ENCODE measurements at places on chromosomes 3 and 15.
A peak's percentile ranks its signal among the peaks of the same experiment; 100 is the strongest.

DNA sequence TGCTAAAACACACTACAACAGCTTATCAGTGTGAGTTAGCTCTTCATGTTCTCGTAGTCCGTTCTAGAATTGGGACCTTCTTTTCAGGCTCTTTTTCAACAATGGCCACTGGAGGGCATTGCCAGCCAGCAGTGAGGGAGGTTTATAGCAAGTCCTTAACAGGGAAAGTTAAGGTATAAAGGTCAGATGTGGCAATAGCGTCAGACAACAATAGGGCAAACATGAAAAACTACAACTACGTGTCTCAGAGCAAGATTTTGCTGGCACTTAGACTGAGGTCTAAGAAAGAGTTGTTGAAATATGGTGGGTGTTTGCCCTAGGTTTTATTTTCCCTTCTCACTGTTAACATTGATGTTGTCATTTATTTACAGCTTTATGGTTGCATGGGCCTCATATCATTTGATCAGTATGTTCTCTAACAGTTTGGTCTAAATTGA lies 161.4 kb downstream of the GMNC start:
- H3K4me3 ChIP-seq = no peak overlapping the region
- H3K36me3 ChIP-seq = no peaks in the 10 kb centered on the region
- no peak overlapping the region for H3K27ac ChIP-seq
- DNase-seq = no peak
- no peaks in the 10 kb centered on the region for H3K4me1 ChIP-seq
- peaks cover 56% of the 10 kb centered on the region for H3K27me3 ChIP-seq

- no peak overlapping the region for H3K4me3 ChIP-seq
- H3K4me1 ChIP-seq = no peaks in the 10 kb centered on the region
- H3K27ac ChIP-seq = no peak overlapping the region
- DNase-seq = no peak
These were observed 338.8 kb downstream of the RBMS3 start for GRCh38 chr3:29619676-29620075.

- no peaks in the 10 kb centered on the region for H3K36me3 ChIP-seq
- DNase-seq = no peak
- H3K4me1 ChIP-seq = peaks cover 13% of the 10 kb centered on the region
- H3K4me3 ChIP-seq = no peak within 1 kb of the TSS
- no peaks in the 10 kb centered on the region for H3K27me3 ChIP-seq
- peak within 1 kb of the TSS; percentile 38 for H3K27ac ChIP-seq
These were observed at the start of gene LIPH for GRCh38 chr3:185552358-185552877. LIPH (minus strand) TSS chr3:185552588; CDS start chr3:185552471, 117 bp downstream.

DNA sequence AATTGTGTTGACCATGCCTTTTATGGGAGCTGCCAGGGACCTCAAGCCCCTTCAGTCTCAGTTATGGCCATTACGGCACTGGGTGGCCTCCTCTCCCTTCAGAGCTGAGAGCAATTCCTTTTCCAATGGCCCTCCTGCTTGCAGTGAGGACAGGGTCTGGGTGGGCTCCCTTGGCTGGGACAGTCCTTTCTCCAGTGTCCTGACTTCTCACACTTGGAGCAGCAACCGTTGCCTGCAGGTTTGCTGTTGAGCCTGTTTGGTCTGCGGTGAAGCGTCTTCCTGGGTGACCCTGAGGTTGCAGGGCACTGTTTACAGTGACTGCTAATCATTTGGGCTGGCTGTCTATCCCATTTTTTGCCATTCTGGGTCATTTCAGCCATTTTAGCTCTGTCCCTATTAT lies 3.5 kb upstream of the CCDC80 start:
- H3K27ac ChIP-seq = no peak overlapping the region
- H3K4me1 ChIP-seq = peaks cover 27% of the 10 kb centered on the region
- no peak overlapping the region for H3K4me3 ChIP-seq
- H3K27me3 ChIP-seq = peaks cover 11% of the 10 kb centered on the region

DNA sequence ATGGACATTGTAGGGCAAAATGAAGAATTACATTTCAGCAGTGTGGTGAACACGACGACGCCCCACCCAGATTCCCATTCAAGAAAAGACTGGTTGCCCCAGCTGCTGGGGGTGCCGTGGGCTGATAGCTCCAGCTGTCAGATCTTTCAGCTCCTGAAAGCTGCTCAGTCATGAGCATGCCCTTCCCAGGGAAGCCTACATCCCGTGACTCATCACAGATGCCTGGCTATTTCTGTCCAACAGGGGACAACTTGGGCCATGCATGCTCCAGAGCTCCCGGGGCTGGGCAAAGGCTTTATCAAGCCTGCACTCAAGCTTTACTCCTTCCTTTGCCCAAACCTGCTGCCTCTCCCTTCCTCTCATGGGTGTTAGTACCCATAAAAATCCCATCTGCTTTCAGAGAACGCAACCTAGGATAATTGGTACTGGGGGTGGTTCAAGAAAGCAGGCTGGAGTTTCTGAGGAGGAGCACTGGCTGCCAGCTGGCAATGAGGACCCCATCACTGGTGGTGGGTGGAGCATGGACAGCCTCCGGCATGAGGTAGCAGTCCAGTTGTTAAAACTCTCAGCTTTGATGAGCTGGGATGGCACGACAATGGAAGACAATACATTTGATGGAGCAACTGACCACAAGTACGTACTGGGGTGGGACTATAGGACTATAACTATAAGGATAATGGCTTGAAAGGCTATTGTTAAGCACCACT lies 16.4 kb upstream of the ST8SIA2 start:
- no peaks in the 10 kb centered on the region for H3K36me3 ChIP-seq
- peaks cover 31% of the 10 kb centered on the region for H3K27me3 ChIP-seq
- no peak for DNase-seq
- H3K4me3 ChIP-seq = no peak overlapping the region
- no peaks in the 10 kb centered on the region for H3K4me1 ChIP-seq

GRCh38 chr3:17798000-17798399 lies 55.6 kb upstream of the TBC1D5 start:
- no peak for DNase-seq
- H3K4me1 ChIP-seq = no peaks in the 10 kb centered on the region
- H3K27ac ChIP-seq = no peak overlapping the region
- no peaks in the 10 kb centered on the region for H3K36me3 ChIP-seq
- H3K4me3 ChIP-seq = no peak overlapping the region
- peaks cover 4% of the 10 kb centered on the region for H3K27me3 ChIP-seq

GRCh38 chr15:60518511-60518910 lies 39.6 kb upstream of the ICE2 start:
- H3K4me3 ChIP-seq = no peak overlapping the region
- DNase-seq = no peak
- peaks cover 52% of the 10 kb centered on the region for H3K4me1 ChIP-seq
- H3K27ac ChIP-seq = peak overlapping the region; percentile 79

DNA sequence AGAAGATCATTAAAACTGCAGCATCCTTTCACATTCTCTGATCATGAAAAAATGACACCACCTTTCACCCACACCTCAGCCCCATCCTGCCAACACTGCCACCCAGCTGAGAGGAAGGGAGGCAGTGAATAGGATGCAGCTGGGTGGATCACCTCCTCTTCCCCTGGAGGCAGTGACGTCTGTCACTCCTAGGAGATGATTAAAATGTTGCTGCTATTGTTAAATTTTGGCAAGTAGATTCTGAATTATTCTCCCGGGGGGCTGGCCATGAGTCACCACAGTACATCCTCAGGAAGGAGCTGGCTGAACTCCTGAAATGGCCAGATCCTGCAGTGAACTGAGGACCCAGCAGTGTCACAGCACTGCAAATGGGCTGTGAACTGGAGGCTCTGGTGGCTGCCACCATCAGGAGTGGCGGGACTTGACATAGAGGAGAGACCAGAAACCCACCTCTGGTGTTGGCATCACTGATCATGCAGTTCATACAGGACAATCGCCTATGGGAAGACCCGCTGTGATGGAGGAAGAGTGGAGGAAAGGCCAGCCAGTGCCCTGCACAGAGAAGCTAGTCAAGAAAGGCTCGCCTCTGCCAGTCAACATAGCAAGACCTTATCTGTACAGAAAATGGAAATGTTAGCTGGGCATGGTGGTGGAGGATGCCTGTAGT lies 199.1 kb downstream of the FAM43A start:
- H3K4me1 ChIP-seq = peaks cover 4% of the 10 kb centered on the region
- H3K27me3 ChIP-seq = peaks cover 28% of the 10 kb centered on the region
- no peaks in the 10 kb centered on the region for H3K36me3 ChIP-seq
- no peak for DNase-seq

DNA sequence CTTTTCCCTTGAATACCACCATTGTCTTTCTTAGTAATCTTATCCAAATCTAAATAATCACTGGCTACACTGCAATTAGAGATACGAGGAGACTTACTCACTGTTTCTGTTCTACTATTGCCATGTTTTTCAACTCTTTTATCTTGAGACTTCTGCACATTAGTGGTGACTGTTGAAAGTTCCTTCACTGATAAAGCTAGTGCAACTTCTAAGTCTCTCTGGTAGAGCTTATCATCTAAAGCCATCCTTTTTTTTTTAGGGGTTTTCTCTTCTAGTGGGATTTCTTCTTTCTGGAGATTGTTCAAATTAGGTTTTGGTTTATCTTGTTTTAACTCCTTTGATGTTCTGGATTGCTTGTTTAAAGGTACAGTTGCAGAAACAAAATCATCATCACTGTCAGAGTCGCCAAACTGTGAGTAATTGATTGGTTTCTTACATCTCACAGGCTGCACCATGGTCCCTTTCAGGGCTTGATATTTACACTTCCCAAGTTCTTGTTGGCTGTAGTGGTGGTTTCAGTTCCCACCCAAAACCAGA lies 37.7 kb downstream of the NCK1 start:
- peak overlapping the region; percentile 73 for H3K27ac ChIP-seq
- H3K4me3 ChIP-seq = no peak overlapping the region
- H3K4me1 ChIP-seq = peaks cover 66% of the 10 kb centered on the region
- DNase-seq = no peak
- H3K27me3 ChIP-seq = no peaks in the 10 kb centered on the region

- no peaks in the 10 kb centered on the region for H3K36me3 ChIP-seq
- H3K27me3 ChIP-seq = peaks cover 34% of the 10 kb centered on the region
- no peak overlapping the region for H3K4me3 ChIP-seq
- no peak for DNase-seq
These were observed 278.3 kb downstream of the FGF12 start for GRCh38 chr3:192449036-192449435.

GRCh38 chr3:160676547-160677303 lies at the start of gene ARL14:
ARL14 (plus strand) TSS chr3:160677160; CDS start chr3:160677347, 187 bp downstream.
- H3K27me3 ChIP-seq = peaks cover 8% of the 10 kb centered on the region
- no peak for DNase-seq
- H3K27ac ChIP-seq = no peak within 1 kb of the TSS
- H3K36me3 ChIP-seq = no peaks in the 10 kb centered on the region
- H3K4me1 ChIP-seq = peaks cover 3% of the 10 kb centered on the region

GRCh38 chr15:74295800-74296199 lies 59.7 kb downstream of the CCDC33 start:
- no peak for DNase-seq
- no peak overlapping the region for H3K27ac ChIP-seq
- H3K4me1 ChIP-seq = peaks cover 12% of the 10 kb centered on the region
- peaks cover 38% of the 10 kb centered on the region for H3K27me3 ChIP-seq
- H3K36me3 ChIP-seq = no peaks in the 10 kb centered on the region

DNA sequence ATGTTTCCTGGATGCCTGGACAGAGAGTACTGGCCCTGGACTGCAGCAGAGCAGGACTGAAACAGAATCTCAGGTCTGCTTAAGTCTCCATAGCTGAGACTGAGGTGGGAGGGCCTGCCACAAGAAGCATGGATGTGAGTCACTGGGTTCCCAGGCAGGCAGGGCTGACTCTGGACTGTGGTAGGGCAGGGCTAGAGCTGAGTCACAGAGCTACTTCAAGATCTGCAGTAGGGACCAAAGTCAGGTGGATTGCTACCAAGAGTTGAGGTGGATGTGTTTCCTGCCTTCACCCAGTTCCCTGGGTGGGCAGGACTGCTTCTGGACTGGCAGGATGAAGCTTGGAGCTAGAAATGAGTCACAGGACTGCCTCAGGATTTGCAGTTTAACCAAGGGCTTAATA lies 282.9 kb downstream of the AGBL1 start:
- no peaks in the 10 kb centered on the region for H3K36me3 ChIP-seq
- peaks cover 12% of the 10 kb centered on the region for H3K27me3 ChIP-seq
- H3K27ac ChIP-seq = no peak overlapping the region

DNA sequence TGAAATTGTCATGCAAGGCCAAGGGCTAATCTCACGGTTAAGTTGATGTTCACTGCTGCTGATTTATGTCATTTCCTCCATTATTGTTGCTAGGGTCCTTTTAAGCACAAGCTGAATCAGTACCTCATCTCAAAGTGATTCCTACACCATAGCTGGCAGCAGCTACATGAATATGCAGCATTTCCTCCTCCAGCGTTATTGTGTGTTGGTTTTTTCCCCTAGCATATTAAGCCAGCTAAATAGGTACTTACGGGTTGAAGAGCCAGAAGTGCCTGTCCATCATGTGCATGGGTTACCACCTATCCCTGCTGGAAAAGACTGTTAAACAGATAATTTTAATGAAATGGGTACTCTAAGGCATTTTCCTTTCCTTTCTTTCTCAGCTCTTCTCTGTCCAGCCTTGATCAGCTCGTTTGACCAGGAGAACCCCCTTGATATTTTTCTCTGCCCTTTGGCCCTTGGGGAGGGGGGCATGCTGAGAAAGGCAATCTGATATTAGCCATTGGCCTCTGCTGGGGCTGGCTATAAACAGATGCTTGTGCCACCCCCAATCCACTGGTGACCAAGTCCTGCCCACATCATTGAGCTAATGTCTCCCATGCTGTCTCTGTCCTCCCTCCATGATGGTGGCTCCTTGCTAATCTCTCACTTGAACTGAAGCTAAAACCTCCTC lies 115.6 kb upstream of the PLXNA1 start:
- no peak overlapping the region for H3K27ac ChIP-seq
- H3K36me3 ChIP-seq = peaks cover 18% of the 10 kb centered on the region
- H3K4me3 ChIP-seq = no peak overlapping the region
- no peaks in the 10 kb centered on the region for H3K4me1 ChIP-seq
- H3K27me3 ChIP-seq = no peaks in the 10 kb centered on the region

- no peak overlapping the region for H3K27ac ChIP-seq
- H3K36me3 ChIP-seq = peaks cover 10% of the 10 kb centered on the region
- H3K4me3 ChIP-seq = no peak overlapping the region
- no peaks in the 10 kb centered on the region for H3K27me3 ChIP-seq
- DNase-seq = no peak
- peaks cover 15% of the 10 kb centered on the region for H3K4me1 ChIP-seq
These were observed 34.0 kb upstream of the CILP start for GRCh38 chr15:65245096-65245856.

- DNase-seq = no peak
- no peaks in the 10 kb centered on the region for H3K4me1 ChIP-seq
- no peak overlapping the region for H3K4me3 ChIP-seq
- H3K27me3 ChIP-seq = no peaks in the 10 kb centered on the region
These were observed 53.2 kb downstream of the ROBO2 start for GRCh38 chr3:77093101-77093500.

DNA sequence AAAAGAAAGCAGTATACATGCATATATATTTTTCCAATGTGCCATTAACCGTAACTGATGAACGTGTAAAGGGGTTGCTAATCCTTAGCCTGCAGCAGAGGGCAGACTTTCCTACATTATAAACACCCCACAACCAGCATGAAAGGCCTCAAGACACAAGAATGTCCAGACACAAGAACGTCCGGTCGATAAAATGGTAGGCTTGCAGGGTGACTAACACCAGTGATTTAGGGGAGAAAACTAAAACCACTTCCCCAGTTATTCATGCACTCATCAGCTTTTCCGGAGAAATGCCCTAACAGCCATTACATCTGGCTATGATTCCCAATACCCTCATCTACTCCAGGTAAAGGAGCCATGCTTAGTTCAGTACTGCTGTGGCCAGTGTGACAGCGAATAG lies 57.4 kb downstream of the LRTM1 start:
- no peak overlapping the region for H3K27ac ChIP-seq
- H3K27me3 ChIP-seq = no peaks in the 10 kb centered on the region
- no peaks in the 10 kb centered on the region for H3K36me3 ChIP-seq
- H3K4me1 ChIP-seq = no peaks in the 10 kb centered on the region
- no peak for DNase-seq

Data from activated T-cell treated with anti-CD3 and anti-CD28 coated beads, Interleukin-2, amount 50 U/mL, for 24 hours (primary cell).